Right ventricle myocardium superior (tissue), 1 donor: ENCODE measurements at places on chromosomes 5 and 9.

DNA sequence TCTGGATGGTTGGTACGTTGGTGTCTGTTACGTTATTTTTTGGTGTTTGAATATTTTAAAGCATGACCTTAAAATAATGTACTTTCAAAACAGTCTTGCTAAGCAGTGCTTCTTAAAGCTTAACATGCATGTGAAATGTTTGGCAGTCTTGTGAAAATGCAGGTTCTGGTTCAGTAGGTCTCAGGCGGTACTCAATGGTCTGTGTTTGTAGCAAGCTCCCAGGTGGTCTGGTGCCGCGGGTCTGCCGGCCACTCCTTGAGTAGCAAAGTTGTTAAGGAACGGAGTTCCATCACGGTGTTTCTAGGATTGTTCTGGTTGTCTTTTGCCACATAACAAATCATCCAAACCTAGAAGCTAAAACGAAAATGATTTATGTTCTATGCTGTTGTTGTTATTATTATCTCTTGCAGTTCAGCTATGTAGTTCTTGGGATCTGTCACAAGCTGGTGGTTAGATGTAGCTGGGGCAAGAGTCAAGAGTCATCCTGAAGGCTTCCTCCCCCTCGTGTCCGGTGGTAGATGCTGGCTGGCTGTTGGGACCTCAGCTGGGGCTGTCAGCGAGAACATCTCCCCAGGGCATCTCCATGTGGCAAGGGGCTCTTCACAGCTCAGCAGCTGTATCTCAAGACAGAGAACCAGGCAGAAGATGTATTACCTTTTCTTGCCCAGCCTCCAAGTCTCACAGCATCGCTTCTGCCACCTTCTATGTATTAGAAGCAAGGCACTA is 186.8 kb downstream of the PALM2AKAP2 start:
- DNase-seq, result no peak

- DNase-seq, result no peak
Measured at GRCh38 chr5:146722361-146722779, 156.2 kb downstream of the PPP2R2B start.

DNA sequence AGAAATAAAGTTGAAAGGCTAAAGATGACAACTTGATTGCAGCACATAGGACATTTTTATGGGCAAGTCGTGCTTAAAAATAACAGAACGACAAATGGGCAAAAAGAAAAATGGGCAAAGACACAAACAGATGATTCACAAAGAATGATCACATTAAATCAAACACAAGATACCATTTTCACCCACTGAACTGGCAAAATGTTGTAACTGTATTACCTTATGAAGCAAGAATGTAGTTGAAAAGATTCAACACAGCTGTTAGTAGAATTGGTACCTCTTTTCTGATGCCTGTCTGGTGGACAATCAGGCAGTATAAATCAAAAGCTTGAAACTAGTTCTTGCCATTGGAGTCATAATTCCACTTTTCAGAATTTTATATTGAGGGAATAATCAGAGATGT is 81.0 kb upstream of the PALM2AKAP2 start:
- DNase-seq, result no peak

DNA sequence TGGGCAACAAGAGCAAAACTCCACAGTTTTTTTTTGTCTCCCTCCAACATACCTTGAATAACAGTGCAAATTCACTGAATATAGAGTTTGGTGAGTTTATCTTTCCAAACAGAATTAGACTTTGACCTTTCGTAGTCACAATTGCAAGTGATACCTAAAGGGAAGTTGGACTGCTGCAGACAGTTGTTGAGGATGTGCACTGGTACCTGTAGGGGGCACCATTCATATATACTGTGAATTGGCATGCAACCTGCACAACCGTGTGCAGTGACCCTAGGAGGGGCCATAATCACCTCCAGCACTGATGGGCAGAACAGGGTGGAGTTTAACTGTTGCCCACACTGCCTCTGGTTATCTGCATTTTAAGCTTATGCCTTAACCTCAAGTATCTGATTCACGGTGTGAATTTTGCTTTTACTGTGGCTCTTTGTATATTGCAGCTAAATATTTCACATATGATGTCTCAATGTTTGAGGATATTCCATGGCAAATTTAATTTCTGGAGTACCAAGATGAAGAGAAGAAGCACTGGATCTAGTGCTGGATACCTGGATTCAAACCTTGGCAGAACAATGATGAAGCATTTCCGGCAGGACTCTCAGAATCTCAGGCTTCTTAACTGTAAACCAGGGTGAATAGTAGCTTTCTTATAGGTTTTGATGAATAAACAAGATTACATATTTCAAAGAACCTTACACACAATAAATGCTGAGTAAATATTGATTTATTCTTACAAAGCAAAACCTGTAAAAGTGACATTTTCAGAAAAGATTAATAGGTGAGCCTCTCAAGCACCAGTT is 144.3 kb downstream of the ACTBL2 start:
- no peak for DNase-seq

DNA sequence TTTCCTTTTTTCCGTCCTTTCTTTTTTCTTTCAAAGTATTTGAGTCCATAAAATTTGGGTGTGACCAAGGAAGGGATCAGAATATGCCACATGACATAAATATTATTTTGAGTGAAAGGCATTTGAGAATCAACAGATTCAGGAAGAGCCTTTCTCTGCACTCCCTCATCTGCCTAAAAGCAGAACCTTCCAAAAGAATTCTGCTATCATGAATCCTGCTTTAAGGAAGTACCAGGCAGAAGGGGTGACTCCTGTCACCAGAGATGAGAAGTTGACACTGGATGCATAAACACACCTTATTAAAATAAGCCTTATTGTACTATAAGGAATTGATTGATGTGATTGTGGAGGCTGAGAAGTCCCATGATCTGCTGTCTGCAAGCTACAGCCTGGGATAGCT is 196.7 kb downstream of the SREK1 start:
- DNase-seq, result no peak

DNA sequence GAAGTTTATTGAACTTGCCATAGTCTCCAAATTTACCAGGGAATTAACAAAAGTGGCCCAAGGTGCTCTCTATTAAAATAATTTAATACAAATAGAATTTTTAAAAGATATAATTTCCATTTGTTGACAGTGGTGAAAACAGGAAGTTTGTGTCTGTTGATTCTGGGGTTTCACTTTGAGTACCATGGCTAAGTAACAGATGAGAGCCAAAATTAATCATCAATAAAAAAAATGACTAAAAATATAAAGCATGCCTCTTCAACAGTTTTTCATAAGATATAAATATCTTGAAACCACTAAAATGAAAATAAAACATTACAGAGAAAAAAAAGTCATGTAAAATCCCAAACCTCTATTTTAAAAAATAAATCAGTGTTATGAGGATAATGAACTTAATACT is 49.8 kb downstream of the SGCD start:
- DNase-seq, result no peak

- no peak for DNase-seq
Measured at GRCh38 chr5:10319202-10319851, 11.6 kb upstream of the CMBL start.

GRCh38 chr9:69431777-69432176 is 106.8 kb downstream of the ENTREP1 start:
- DNase-seq, result no peak

DNA sequence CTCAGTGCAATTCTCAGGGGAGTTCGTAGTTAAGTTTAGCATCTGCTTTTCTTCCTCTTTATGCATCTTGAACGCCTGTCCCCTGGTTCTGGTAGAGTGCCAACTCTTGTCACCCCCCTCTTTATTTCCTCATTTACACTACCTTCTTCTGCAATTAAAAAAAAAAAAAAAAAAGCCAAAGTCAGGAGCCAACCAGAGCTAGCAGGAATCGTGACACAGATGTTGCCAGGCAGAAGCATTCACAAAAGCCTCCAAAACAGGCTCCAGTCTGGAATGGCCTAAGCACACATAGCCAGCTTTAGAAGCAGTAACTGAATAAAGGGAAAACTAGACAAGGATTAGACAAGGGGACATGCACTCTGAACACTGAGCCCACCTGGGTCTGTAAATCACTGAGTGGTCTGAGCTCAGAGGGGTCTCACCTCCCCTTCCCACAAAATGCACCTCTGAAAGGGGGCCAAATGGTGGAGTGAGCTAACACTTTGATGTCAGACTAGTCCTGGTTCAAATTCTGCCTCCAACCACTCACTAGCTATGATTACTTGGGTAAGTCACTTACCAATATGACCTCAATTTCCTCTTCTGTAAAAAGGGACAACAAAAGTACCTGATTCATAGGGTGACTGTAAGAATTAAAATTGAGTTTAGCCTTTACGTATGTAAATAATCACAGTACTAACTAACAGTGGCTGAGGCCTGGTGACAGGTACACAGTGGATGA is 2.0 kb downstream of the CD74 start:
- no peak for DNase-seq

DNA sequence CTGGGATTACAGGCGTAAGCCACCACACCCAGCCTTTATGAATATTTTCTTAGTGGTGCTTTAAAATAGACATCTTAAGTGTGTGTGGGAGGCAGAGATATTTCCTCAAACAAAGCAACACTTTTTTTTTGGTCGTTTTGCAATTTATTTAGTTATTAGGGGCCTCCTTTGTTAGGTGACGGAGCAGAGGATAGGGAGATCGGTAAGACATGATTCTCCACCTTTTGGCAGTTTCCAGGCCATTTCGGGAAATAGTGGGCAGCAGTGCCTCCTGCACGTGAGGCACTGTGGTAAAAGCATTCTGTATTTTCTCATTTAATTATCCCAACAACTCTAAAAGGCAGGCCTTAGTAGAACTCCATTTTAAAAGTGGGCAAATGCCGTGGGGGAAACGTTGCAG is 1.9 kb downstream of the OCLN start:
- no peak for DNase-seq

GRCh38 chr5:43315682-43316081 is 2.5 kb upstream of the HMGCS1 start:
- DNase-seq, result no peak

DNA sequence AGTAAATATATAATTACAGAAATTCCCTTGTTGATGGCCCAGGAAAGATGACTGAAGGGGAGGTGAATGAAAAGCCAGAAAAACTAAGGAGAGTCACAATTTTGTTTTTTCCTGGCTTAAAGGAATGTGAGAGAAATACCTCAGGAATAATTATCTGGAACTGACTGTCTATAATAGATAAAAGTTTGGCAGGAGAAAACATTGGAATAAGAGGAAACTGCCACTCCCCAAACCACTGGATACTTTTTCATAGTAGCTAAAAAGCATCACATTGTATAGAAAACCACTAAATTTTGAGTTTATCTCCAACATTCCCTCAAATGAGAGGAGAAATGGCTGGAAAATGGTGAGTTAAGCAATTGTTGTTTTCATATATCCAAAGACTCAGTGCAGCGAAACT is 326.0 kb downstream of the NPR3 start:
- no peak for DNase-seq

DNA sequence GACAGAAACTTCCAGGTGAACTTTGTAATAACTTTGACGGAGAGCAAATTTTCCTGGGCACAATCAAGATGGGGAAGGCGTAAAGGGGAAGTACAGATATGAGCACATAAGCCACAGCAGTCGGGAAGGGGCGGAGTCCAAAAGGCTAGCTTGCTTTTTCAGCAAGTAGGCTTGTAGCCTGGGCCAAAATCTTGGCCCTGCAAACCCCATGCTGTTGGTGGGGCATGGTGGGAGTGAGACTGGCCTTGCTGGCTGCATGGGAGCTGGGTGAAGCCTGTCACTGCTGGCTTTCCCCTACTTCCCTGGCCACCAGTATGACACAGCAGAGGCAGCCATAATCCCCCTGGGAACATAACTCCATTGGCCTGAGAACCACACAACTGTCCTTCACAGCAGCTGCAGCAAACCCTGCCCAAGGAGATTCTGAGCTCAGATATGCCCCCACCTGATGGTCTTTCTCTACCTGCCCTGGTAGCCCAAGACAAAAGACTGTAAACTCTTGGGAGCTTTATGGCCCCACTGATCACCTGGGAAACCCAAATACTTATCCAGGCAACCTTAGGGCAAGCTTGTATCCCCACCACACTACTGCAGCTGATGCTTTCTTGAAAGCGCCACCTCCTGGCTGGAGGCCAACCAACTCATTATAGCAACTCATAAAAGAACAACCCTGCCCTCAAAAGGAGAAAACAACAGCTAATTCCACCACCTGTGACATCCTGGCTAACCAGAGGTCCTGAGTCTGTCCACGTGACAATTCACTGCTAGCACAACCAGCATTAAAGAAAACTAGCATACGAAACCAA is 24.0 kb downstream of the DCTN4 start:
- peak; percentile 75 for DNase-seq

DNA sequence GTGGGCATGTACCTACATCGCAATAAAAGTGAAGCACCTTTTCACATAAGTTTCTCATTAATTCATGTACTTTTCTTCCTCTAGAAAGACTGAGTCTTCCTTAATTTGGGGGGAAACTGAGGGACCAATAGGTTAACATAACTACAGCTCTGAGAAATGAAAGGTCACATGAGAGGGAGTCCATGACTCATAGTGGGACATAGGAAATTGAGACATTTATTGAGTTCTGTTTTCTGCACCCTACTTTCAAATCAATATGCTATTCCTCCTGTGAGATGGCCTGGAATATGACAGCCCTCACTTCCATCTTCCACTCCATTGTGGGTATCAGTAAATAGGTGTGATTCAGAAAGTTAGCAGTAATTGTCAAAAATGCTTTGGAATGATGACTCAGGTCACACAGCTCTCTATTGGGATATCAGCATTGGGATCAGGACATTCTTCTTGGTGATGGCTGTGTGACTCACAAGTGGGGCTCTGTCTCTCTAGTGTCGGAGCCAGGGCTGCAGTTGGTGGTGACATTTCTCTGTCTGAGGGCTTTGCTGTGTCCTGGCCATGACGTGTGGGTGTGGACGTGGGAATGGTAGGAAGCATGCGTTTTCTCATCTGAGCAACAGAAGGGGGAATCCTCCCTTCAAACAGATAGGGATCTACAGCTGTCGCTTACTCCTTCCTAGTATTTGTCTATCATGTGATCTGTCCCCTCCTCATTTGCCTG is 125.0 kb downstream of the TRIO start:
- DNase-seq, result no peak

DNA sequence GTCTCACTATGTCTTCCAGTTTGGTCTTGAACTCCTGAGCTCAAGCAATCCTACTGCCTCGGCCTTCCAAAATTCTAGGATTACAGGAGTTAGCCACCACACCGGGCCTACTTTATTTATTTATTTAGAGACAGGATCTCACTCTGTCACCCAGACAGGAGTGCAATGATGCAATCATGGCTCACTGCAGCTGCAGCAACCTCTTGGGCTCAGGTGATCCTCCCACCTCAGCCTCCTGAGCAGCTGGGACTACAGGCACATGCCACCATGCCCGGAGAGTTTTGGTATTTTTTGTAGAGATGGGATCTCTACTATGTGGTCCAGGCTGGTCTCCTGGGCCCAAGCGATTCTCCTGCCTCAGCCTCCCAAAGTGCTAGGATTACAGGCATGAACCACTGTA is 32.8 kb downstream of the PHAX start:
- DNase-seq, result no peak

DNA sequence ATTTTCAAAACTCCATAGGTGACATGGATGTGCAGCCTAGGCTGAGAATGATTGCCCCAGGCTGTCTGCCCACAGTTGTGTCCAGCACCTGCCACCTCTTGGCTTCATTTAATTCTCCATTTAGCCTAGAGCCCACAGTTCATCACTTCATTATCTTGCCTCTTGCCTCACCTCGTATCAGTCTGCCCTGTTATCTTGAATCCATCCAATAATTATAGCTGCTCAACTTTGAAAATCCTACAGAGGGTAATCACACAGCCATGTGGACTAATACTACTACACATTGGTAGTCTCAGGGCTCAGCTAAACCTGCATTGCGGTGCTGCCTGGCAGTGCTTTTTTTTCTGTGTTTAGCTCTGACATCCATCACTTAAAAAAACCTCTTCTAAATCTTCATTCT is 7.4 kb downstream of the UGCG start:
- DNase-seq, result no peak

- DNase-seq, result no peak
Measured at GRCh38 chr5:141672071-141672840, 9.8 kb downstream of the ARAP3 start.
